Stimulated activated CD4-positive, alpha-beta T cell treated with anti-CD3 and anti-CD28 coated beads, Interleukin-15, amount 100 ng/mL, for 48 hours (primary cell): ENCODE measurements at places on chromosomes 11 and 22.

DNA sequence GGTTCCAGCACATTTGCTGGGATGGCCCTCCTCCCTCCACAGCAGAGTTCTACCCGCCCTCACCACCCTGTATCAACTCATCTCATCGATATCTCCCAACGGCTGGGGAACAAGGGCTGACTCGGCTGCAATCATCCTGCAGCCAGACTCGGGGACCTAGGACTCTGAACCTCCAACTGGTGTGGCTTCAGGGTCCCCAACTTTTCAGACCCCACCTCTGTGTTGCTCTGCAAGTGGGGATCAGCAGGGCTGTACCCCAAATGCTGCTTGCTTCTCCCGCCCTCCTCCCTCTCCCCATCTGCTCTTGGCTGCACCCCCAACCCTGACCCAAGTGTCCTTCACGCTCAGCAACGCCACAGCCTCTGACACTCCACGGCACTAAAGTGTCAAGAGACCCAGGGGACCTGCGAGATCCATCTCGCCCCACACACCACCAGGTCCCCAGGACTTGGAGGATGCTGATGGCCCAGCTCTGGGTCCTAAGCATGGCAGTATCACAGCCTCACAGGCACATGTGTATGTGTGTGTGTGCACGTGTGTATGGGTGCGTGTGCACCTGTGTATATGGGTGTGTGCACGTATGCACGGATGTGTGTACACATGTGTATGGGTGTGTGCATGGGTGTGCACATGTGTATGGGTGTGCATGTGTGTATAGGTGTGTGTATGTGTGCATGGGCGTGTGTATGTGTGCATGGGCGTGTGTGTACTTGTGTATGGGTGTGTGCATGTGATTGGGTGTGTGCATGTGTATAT is 26.4 kb downstream of the KCNQ1 start:
- no peak for DNase-seq

DNA sequence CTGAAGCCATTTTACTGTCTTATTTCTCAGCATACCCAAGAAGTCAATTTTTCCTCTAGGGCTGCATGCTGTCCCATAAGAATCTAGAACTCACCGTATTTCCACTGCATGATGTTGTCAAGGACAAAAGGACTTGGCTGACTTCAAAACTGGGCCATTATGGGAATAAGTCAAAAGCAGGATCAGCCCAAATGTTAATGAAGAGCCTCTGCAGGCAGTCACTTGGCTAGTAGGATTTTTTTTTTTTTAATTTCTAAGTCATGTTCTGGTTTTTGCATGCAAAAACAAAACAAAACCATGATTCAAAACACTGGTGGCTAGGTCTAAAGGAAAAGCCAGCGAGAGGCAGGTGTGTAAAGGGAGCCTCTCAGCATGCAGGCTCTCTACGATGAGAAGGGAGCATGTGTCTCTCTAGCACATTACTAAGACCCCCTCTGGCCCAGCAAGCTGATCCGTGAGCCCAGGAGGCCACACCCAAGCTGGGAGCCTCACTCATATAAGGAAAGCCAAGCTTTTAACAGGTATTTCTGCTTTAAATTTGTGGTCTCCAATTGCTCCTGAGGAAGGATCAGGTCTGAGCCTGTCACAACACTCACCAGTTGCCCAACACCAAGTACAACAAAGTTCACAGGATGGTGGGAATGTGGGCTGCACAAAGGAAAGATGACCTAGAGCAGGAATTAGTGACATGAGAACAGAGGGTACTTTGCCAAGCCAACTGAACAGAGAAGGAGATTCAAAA is 21.4 kb upstream of the STK33 start:
- no peak for DNase-seq

DNA sequence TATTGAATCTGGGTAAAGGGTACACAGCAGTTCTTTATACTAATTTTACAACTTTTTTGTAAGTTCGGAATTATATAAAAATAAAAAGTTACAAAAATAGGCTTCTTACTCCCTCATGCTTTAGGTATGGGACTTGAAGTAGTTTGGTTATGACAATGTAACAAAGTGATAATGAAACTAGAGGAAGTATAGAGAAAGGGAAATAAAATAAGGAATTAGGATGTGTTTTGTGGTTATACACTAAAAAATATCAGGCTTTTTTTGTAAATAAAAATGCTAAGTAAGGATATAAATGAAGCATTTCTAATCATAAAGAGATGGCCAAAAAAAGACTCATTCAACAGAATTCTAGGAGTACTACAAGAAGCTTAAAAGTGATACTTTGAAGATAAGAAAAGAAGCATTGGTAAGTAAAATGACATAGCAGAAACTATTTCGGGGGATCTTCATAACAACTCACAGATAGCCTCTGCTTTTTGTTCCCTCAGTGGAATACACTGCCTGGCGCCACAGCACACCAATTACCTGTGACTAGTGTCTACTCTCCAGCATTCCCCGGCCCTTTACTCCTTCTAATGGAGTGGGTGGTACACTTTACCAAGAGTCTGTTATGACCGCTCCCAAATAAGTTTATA is 322.7 kb upstream of the PITPNB start:
- no peak for DNase-seq

DNA sequence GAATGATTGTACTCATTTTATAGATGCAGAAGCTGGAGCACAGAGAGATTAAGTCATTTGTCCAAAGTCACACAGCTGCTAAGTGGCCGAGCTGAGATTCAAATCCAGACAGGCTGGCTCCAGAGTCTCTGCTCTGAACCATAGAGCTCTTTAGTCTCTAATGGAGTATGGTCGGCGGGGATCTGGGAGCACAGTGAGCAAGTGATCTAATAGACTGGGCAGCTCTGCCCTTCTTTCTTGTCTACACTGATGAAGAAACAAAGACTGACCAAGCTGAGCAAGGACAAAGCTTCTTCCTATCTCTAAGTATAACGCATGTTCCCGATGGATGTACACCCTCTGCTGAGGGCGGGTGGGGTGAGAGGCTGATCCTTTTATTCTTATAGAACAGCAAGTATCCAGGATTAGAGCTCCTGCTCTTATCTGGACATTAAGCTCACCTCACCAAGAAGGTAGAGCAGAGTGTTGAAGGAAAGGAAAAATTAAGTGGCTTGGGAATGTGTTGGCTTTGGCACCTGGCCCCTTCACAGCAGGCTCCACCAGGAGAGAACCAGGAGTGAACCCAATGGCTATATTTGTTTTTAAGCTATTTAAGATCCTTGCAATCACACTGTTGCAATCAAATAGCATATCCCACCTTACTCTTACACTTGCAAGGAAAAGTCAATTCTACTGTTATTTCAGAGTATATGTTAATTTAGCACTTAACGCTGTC is 68.7 kb downstream of the ETS1 start:
- no peak for DNase-seq

DNA sequence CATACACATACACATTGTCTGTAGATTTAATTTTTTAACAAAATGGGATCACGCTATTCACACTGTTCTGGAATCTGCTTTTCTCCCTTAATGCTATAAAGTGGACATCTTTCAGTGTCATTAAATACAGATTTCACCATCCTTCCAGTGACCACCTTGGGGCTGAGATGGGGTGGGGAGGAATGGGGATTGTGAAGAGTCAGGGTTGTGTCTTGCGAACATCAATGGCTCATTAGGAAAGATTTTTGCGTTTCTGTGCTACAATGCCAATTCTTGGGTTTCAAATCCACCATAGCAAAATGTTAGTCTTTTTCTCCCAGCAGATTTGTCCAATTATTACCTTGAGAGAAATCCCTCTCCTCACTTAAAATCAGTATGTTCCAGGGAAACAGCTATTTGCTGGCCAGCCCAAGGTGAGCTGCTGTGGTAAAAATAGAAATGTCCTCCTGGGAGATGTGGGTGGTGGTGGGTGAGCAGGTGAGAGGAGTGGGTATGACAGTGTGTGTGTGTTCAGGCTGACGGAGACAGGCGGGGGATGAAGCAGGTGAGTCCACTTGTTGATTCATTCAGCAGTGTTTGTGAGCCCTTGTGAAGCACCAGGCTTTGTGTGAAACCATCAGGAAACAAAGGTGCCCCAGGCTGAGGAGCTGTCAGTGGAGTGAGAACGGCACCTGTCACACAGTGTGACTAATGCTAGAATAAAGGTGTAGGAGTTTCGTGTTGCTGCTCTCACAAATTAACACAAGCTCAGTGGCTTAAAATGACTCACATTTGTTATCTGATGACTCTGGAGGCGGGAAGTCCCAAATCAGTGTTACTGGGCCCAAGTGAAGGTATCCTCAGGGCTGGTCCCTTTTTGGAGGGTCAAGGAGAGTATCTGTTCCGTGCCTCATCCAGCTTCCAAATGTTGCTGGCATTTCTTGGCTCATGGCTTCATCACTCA is 1.7 kb upstream of the CBX6 start:
- peak; percentile 74 for DNase-seq

DNA sequence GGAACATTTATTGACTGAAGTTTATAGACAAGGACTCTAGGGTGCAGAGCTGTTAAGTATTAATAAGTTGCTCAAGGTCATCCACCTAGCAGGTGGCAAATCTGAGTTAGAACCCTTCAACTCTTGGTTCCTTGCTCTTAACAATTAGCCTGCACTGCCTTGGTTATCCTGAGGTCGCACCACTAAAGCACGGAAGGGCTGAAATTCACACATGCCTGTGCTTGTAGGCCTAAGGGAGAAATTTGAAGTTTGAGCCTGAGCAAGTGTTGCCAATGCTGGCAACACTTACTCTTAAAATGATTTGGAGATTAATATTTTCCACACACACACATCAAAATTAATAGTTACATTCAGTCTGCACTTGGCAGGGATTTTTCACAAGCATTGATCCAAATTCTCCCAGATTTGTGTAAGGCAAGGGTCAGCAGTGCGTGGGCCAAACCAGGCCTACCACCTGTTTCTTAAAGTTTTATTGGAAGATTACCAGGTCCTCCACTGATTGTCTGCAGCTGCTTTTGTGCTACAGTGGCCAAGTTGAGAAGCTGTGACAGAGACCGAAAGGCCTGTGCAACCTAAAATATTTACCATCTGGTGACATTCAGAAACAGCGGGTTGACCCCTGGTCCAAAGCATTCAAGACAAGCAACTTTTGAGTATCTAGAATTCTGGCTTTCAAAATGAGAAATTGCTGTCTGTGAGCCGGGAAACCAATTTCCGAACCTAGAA is 16.3 kb downstream of the APOL5 start:
- no peak for DNase-seq

DNA sequence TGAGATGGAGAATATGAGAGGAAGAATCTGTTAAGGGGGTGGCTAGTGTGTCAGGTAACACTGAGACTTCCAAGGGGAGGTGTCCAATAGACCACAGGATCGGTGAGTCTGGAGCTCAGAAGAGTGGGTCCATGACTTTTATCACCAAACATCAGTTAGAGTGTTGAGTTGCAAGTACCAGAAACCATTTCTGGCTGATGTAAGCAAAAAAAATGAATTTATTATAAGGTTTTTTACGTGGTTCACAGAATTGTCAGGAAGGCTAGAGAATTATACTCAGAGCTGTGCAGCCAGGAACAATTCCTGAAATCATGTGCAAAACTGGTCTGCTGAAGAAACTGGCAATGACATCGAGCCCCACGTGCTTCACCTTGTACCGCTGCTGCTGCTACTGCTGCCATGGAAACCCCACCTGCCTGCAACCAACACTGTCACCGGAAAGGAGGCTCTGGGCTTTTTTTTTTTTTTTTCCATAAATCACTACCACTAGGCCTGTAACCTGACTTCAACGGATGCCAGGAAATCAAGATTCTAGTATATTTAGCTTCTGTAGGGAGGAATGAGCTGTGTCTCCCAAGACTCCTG is 16.6 kb upstream of the STK33 start:
- DNase-seq = no peak

DNA sequence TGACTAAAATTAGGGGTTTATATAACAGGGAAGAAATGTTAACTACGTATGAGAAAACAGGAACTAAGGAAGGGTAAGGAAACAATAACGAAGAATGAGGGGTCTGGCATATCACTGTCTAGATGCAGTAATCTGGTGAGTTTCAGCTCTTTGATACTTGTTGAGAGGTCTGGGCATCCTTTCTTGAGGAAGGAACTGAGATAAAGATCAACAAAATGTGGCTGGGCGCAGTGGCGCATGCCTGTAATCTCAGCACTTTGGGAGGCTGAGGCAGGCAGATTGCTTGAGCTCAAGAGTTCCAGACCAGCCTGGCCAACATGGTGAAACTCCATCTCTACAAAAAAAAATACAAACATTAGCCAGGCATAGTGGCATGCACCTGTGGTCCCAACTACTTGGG is 2.7 kb downstream of the DCDC1 start:
- no peak for DNase-seq

DNA sequence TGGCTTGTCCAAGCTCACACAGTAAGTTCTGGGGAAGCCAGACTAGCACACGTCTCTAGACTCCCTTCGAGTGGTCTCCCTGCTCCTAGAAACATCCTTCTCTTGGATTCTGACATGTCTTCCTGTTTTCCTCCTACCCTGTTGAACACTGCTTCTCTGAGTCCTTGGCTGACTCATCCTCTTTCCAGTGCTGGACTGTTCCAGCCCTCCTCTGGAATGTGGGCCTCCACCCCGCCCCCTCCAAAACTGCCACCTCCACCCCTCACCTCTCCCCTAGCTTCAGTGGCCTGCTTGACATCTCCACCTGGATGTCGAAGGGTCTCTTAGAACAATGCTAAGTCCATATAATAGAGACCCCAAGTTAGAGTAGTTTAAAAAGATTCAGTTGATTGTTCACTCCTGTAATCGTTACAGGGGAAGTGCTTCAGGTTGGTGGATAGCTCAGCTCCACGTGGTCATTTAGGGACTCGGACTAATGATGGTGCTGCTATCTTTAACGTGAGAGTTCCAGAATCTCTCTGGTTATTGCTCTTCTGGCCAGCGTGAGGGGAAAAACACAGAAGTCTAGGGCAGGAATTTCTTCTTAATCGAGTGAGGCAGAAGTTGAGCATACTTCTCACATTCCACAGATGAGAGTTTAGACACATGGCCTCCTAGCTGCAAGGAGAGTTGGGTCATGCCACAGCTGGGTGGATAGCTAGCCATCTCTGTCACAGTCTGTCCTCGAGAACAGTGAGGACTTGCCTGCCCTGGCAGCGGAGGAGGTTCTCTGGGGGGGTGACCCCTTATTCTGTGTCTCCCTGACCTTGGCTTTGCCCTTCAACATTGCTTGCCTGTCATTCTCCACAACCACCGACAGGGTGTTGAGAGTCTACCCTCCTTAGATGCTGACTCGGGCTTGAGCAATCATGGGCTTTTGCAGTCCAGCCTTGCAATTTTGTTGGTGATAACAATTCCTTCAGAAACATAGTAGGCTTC is 4.7 kb upstream of the C11orf96 start:
- DNase-seq = no peak

GRCh38 chr11:7278314-7278917 is 26.7 kb downstream of the SYT9 start:
- no peak for DNase-seq

DNA sequence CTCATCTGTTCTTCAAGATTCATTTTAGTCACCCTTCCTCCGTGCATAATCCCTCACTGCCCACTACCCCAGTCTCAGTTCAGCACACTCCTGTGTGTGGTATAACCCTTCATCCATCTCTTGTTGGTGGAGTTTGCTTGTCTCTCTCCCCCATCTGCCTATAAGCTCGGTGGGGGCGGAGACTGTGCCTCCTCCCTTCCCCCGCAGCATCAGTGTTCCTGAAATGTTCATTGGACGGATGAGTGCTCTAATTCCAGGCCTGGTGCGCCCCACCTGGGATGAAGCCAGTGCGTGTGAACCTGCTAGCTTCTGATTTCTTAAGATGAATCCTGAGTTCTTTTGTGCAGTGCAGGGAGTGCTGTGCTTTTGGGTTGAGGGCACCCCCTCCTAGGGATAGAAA is 100.0 kb downstream of the GRIK4 start:
- no peak for DNase-seq

- DNase-seq = no peak
Observed at GRCh38 chr11:99682646-99683045, 661.9 kb downstream of the CNTN5 start.

- DNase-seq = no peak
Observed at GRCh38 chr11:16778876-16779275, 40.4 kb downstream of the C11orf58 start.
